Sigmoid colon (tissue), 7 donors: ENCODE measurements at places on chromosomes 2 and 18. TPM values are rescaled to one million over a fixed set of nuclear protein-coding genes. Genes with fewer than 3 reads are reported as not detected.

DNA sequence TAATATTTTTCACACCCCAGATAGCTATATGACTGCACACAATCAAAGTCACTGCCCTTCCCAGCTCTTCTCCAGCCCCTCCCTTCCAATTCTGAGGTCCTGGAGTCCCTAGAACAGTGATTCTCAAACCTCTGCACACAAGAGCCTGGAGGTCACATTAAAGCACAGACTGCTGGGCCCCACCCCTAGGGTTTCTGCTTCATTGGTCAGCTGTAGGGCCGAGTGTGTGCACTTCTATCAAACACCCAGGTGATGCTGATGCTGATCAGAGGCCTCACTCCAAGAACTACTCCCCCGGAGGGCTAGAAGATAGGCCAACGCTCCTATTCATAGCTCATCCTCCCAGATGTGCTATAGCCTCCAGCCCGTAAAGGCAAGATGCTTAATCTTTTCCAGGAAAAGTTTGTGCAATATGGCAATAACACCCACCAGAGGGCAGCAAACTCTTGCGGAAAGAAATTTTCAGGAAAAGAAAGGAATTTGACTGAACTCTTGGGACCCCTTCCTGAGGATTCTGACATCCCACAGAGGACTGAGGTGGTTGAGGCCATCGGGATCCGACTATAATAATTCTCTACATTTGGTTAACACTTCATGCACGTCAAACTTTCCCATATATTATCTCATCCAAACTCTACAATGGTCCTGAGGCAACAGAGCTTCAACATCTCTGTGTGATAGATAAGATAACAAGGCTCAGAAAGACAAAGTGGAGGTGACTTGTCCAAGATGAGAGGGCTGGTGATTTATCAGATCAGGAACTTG lies 194.2 kb upstream of the PKDCC start:
- DNase-seq: no peak

- DNase-seq: no peak
These were observed 48.6 kb downstream of the CEP192 start for GRCh38 chr18:13039806-13040205.

DNA sequence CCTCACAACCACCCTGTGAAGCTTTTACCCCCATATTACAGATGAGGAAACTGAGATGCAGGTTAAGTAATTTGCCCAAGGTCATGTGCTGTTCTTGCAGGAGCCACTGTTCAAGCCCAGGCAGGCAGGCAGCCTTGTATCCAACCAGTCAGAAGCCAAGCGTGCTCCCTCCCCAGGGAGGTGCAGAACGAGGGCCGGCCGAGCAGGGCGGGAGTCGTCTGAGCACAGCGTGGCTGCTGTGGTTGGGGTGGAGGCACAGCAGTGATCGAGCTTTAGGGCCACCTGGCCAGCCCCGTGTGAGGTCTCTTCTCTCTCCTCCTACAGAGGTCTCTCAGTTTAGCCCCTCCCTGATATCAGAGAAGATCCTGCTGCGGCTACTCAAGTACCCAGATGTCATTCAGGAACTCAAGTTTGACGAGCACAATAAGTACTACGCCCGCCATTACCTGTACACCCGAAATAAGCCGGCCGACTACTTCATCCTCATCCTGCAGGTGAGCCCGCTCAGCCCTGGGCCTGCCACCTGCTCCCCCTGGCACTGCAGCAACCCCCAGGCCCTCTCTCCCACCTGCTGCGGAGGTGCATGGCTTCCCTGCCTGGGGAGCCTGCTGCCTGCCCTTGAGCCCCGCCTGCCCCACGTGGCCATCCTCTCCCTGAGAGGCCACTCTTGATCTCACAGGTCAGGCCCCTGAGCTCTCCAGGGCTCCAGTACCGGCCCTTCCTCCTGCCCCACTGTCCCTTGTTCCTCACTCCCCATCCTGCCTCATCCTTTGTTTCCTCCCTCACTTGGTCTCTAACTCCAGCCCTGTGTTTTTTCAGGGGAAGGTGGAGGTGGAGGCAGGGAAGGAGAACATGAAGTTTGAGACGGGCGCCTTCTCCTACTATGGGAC lies 17.1 kb upstream of the CNNM3 start:
- peak; percentile 59 for DNase-seq

GRCh38 chr2:197879812-197880408 lies 75.5 kb downstream of the PLCL1 start:
- DNase-seq: no peak

DNA sequence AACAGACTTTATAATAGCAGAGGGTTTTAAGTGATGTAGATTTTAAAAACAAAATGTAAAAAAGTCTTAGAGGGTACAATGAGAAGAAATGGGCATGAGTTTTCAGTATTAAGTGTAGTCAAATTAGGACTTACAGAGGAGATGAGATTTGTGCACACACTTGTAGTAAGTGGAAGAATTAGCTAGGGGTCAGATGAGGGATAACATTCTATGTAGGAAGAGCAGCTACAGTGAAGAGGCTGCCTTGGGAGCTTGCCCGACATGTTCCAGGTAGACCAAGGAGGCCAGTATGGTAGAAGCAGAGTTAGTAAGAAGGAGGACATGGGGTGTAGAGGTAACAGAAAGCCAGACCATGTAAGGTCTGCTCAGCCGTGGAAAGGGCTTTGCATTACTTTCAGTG lies 189.2 kb upstream of the DSEL start:
- DNase-seq: no peak

- no peak for DNase-seq
These were observed 715.2 kb downstream of the CCDC85A start for GRCh38 chr2:56898986-56899385.

- DNase-seq: no peak
These were observed 176.1 kb downstream of the ZNF521 start for GRCh38 chr18:25175558-25176517.

Gene ZC3H6
- total RNA-seq: 27.1 TPM

Gene PJVK
- 8.3 TPM for total RNA-seq

Gene DOK6
- 1.4 TPM for total RNA-seq
